Ascending aorta (tissue), 2 donors: ENCODE measurements at places on chromosomes 6 and 20. TPM values are rescaled to one million over a fixed set of nuclear protein-coding genes. Genes with fewer than 3 reads are reported as not detected.

SLC52A3 gene
- total RNA-seq, result 3.0 TPM

SUPT3H gene
- total RNA-seq, result not detected

COX4I2 gene
- total RNA-seq, result 61.4 TPM

ZSCAN31 gene
- total RNA-seq, result 0.21 TPM

TREML4 gene
- not detected for total RNA-seq

PRKN gene
- 2.6 TPM for total RNA-seq

BTBD3 gene
- total RNA-seq, result 12.9 TPM

IL20RA gene
- total RNA-seq, result not detected

GRCh38 chr6:170124836-170125235 is 166.0 kb downstream of the DLL1 start:
- DNase-seq, result no peak

DNA sequence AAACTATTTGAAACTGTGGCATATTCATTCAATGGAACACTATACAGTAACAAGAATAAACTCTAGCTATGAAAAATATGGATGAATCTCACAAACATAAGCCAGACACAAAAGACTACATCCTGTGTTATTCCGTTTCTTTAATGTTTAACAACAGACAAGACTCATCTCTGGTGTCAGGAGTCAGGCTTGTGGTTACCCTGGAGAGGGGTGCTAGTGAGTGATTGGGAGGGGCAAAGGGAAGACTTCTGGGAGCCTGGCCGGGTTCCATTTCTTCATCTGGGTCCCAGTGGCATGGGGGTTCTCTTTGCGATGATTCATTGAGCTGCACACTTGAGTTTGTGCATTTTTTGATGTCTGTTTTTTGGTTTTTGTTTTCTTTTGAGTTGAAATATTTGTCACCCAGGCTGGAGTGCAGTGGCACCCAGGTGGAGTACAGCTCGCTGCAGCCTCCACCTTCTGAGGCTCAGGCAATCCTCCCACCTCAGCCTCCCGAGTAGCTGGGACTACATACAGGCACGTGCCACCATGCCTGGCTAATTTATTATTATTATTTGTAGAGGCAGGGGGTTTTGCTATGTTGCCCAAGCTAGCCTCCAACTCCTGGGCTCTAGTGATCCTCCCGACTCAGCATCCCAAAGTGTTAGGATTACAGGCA is 21.2 kb upstream of the TTPAL start:
- no peak for DNase-seq

DNA sequence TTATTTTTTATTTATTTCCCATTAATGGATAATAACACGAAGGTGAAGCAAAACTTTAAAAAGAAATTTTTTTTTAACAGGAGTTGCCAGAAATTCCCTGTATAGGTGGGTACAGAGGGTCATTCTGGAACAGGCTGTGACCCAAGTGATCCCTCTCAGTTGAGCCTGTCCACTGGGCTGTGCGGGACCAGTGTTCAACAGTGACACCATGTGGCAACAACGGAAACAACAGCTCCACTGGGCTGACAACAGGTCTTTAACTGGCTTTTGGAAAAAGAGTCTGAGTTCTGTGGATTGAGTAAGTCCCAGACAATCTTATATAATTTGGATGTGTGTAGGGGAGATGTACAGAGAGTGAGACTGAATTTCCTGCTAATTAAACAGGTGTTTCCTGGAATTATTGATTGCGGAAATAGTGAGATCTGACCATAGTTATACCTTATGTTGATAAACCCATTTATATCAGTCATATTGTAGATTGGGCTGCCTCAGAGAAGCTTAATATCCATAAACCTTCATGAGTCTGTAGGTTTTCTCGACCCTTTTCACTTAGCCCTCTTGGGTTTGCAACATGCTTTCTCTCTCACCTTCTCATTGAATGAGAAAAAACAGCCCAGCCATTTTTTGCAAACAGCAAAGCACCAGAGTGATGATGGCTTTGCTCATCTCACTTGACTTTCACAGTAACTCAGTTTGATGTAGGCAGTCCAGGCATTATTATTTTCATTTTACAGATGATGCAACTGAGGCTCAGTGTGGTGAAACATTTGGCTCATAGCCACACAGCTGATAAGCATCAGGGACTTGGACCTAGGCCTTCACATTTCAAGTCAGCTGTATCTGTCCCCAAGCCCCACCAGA is 17.5 kb downstream of the KIAA1755 start:
- DNase-seq, result no peak

GRCh38 chr20:15195378-15195777 is 858.0 kb upstream of the FLRT3 start:
- DNase-seq, result no peak

GRCh38 chr6:5466281-5467136 is 205.2 kb downstream of the FARS2 start:
- DNase-seq, result no peak

DNA sequence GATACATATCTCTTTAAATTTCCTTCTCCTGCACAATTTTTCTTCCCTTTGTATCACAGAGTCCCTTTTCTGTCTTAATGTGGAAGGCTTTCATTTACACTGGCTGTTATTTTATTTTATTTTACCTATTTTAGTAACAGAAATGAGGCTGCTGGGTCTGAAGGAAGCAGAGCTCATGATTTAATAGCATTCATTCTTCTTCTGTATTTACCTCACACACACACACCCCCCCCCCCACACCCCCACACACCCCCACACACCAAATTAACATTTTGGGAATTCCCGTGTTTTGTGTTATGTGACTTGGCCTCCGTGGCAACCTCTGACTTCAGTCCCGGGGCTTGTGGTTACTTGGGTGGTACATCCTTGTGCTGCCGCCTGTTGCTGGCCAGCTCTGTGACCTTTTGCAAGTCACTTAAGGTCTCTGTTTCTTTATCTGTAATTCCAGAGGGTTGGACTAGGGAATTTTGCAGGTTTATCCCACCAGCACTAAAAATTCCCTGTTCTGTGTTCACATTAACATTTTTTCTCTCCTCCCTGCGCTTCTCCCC is 108.8 kb downstream of the TIAM2 start:
- no peak for DNase-seq

GRCh38 chr20:62528983-62529891 is 53.4 kb upstream of the GATA5 start:
- DNase-seq, result no peak

GRCh38 chr6:151445482-151445881 is 6.4 kb downstream of the RMND1 start:
- DNase-seq, result no peak

DNA sequence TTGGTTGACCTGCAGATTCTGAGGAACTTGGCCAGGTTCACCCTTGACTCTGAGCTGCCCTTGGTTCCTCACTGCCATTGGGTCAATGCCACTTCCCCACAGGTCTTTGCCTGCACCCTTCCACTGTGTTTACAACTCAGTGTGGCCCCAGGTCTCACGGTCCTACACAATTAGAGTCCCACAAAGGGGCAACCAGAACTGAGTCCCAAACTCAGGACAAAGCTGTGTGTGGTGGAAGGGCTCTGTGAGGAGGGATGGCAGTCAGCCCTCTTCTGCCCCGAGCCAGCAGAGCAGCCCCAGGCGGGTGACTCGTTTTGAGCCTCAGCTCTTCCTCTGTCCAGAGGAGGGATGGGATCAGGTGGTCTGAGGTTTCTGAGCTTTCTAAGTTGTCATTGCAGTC is 69.5 kb downstream of the NPEPL1 start:
- DNase-seq, result no peak

- no peak for DNase-seq
Measured at GRCh38 chr6:129921169-129921817, 60.2 kb upstream of the TMEM244 start.

DNA sequence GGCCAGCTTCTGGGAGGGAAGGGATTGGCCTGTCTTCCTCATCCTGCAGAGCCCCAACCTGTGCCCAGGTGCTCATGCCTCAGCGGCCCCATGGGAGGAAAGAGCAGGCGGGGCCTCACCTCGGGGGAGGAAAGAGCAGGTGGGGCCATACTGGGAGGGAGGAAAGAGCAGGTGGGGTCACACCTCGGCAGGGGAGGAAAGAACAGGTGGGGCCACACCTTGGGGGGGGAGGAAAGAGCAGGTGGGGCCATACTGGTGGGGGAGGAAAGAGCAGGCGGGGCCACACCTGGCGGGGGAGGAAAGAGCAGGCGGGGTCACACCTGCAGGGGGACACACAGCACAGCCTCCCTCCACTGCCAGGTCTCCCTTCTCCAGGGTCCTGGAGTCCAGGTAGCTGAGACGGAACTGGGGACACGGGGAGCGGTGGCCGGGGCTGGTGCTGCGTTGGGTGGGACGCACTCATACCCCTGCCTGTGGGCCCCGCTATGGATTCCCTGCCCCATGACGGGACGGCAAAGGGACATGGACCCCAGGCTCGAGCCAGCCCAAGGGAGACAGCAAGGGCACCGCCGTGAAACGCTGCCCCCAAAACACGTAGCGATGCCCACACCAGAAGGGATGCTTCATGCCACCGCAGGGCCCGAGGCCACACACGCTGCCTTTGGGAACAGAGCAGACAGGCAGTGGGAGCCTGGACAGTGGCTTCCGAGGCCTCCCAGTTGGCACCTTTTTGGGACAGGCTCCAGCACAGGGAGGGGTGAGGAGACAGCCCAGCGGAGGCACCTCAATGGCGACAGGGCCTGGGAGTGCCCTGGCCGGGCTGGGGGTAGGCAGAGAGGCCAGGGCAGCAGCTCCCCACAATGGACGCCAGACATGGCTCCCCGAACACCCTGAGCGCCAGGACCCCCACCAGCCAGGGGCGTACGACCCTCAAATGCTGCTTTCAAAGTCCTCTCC is 43.3 kb upstream of the CHRNA4 start:
- DNase-seq, result no peak

GRCh38 chr6:77650098-77650663 is 2.7 kb upstream of the MEI4 start:
- no peak for DNase-seq

- DNase-seq, result no peak
Measured at GRCh38 chr6:14038467-14039437, 78.8 kb upstream of the CD83 start.

DNA sequence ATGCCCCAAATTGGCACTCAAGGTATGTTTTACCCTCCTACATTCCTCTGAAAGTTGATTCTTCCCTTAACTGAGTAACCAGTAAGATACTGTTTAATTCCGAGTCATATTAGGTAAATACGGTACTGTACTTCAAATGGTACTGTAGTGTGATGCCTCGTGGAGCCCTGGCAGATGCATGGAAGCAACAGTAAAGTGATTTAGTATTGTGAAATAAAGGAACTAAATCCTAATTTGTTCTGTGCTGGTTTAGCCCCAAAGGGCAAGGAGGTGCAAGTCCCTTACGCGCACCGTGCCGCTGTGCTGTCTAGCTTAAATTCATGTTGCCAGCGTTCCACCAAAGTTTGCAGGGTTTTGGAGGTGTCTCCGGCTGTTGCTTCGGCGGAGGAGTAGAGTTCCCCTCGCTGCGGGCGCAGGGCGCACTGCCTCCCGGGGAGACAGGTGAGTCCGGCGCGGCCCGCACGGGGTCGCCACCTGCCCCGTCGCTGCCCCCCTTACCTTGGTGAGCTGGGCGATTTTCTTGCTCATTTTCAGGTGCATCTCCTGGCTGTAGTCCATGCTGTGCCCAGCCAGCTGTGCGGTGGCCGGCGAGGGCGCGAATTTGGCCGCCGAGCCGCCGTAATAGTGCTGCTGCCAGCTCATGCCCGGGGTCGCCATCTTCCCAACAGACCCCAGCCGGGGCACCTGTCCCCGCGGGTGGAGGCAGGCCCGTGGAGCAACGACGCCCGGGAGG is 655 bp downstream of the FAM184A start:
- peak; percentile 65 for DNase-seq

- DNase-seq, result no peak
Measured at GRCh38 chr20:6122873-6123648, at the start of gene FERMT1. FERMT1 (minus strand) TSS chr20:6123030; CDS start chr20:6119554, 3,476 bp downstream.
